ENCODE measurements at places on chromosomes 1 and 21. TPM values are rescaled to one million over a fixed set of nuclear protein-coding genes. Genes with fewer than 3 reads are reported as not detected.

The DNASE2B gene
- not detected for total RNA-seq

The PLA2G2E gene
- total RNA-seq, result not detected

The COL18A1 gene
- total RNA-seq, result 9.7 TPM

The SLC9C2 gene
- not detected for total RNA-seq

- DNase-seq, result no peak
These were observed 3.7 kb downstream of the FOXD2 start for GRCh38 chr1:47441450-47442106.

DNA sequence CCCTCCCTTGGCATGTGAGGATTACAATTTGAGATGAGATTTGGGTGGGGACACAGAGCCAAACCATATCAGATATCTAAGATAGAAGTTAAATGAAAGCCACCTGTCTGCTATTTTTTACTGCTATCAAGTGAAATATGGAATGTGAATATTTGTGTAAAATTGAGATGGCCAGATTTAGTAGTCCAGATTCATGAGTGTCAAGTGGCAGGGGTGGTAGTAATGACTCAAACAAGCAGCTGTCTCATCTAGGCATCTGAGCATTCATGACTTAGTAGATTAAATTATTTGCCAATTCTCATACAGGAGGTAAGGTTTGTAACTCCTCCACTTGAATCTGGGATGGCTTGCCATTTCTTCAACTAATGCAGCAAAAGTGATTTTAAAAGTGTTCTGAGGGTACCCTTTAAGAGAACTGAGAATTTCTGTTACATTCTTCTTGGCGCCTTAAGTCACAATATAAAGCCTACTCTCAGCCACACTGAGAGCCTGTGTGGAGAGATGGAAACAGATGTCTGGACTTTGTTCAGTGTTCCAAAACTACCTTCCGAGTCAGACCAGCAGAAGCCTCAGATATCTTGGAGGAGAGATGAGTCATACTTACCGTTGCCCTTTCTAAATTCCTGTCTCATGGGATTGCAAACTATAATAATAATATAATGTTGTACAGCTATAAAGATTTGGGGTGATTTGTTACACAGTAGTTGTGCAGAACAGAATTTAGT, 1065.6 kb upstream of the TMPRSS15 start:
- no peak for DNase-seq

DNA sequence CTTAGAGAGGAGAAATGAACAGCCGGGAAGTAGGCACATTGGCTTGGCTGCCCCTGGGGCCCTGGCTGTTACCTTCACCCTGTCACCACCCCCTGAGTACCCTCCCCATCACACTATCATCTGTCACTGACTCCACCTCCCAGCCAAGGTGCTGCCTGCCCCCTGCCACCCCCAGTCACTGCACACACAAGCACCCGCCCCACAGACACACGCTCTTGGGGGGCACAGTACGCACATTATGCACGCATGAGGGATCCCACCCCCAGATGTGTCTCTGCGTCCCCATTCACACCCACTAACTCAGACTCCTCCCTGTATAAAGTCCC, 223.3 kb downstream of the PTPRU start:
- DNase-seq, result no peak

- DNase-seq, result no peak
These were observed 266.3 kb downstream of the RHOU start for GRCh38 chr1:229001467-229002011.

- DNase-seq, result no peak
These were observed 90.8 kb downstream of the PPP1R12B start for GRCh38 chr1:202439308-202439707.

- no peak for DNase-seq
These were observed 26.5 kb upstream of the ARHGEF16 start for GRCh38 chr1:3427711-3428704.
